ENCODE measurements at places on chromosomes 7 and 10.

DNA sequence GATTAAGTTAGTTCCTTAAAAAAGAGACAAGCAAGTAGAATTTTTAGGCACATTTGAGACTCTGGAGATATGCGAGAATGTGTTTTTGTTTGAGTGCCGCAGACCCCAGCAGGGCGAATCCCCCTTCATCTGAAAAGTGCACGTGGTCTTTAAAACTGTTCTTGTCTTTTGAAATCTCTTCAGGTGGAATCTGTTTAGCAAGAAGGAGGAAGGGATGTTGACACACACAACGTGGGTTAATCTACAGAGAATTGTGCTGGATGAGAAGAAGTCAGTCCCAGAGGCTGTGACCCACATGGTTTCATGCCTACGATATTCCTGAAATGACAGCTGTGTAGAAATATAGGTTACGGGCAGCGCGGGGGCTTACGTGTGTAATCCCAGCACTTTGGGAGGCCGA is 27.1 kb upstream of the ZFAND2A start:
- DNase-seq: no peak

- no peak for DNase-seq
Measured at GRCh38 chr10:68506411-68506810, 20.9 kb downstream of the SLC25A16 start.

- DNase-seq: no peak
Measured at GRCh38 chr10:9043466-9043865, 989.0 kb downstream of the GATA3 start.

- no peak for DNase-seq
Measured at GRCh38 chr10:76395251-76395650, 963.8 kb downstream of the LRMDA start.

GRCh38 chr7:130611218-130611617 is 57.3 kb downstream of the COPG2 start:
- DNase-seq: no peak

- no peak for DNase-seq
Measured at GRCh38 chr10:61825001-61825400, 76.5 kb upstream of the ARID5B start.

DNA sequence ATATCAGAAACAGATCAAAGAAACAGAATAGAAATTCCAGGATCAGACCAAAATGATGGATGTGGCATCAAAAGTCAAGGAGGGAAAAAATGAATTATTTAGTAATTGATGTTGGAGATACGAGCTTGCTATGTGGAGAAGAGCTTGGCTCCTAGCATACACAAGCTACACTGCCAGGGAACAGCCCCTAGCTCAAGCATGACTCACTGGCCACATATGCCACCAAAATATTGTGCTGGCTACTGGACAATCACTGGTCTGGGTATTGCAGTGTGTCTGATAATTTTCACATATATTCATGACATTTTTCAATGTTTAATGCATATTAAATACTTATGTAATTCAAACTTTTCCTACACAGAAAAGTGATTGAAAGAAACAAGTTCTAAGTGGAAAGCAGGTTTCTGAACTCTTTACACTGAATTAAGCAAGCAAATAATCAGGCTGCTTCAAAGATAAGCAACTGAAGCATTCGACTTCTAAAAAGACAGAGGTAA is 59.3 kb downstream of the OAT start:
- no peak for DNase-seq

DNA sequence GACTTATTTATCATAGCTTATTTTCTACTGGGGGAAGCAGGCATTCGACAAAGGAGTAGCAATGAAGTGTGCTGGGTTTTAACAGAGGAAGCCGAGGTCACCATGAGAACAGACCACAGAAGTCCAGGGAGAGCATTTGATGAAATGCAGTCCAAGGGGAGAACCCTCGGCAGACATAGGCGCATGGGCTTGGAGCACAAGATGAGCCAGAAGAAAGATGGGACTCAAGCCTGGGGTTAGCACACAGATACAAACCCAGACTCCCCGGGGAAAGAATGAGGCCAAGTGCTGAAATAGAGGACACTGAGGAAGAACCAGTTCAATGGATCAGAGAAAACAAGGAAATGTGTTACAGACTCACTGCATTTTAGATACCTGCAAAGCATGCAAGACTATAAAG is 209.5 kb downstream of the FAM107B start:
- no peak for DNase-seq

DNA sequence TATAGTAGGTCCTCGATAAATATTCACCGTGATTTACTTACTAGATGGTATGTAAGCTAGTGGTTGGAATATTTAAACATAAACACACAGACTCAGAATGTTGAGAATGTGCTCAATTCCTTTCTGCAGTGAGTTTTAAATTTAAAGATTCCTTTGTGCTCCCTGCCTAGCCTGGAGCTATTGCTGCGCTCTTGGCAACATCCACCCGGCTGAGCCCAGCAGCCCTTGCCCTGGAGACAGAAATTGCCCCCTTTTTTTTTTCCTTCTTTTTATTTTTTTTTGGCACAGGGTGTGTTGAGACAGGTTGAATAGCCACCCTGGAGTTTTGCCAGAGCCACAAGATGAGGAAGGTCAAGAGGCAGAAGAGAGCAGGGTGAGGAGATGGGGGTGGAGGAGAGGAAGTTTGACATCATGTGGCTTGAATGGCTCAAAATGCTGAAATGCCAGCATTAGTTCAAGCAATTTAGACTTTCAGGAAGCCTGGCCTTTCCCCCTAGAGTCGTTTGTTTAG is 180.8 kb downstream of the PRKCQ start:
- DNase-seq: no peak

GRCh38 chr10:117944676-117945447 is 101.9 kb downstream of the RAB11FIP2 start:
- DNase-seq: no peak

DNA sequence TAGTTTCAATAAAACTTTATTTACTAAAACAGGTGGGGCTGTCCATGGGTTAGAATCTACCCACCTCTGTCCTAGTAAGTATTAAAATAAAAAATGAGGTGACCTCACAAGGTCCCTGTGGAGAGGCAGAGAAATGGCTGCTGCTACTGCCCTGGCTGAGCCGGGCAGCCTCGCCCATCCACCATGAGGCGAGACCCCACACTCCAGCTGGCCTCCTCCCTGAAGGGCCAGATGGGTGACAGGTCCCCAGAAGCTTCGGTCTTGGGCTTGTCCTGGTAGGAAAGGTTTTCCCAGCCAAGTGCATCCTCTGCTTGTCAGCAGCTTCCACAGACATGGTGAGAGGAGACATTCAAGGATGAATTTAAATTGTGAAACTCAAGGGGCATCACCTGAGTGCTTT is 565.8 kb downstream of the PTPRN2 start:
- DNase-seq: no peak

DNA sequence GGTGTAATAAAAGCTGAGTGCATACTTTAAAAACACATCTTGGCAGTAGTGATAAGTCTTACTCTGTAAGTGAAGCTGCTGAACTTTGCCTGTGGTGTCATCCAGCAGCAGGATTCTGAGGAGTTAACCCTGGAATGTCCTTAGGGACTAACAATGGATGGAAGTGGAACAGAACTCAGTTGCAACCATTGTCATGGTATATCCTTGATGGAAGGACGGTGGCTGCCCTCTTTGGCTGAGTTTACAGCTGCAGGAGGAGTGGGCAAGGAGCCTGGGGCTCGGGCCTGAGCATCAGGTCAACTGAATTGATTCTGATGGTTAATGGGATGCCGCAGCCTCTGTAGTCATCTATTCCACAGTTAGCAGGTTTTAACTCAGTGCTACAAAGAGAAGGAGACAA is 56.2 kb downstream of the MRC1 start:
- no peak for DNase-seq

DNA sequence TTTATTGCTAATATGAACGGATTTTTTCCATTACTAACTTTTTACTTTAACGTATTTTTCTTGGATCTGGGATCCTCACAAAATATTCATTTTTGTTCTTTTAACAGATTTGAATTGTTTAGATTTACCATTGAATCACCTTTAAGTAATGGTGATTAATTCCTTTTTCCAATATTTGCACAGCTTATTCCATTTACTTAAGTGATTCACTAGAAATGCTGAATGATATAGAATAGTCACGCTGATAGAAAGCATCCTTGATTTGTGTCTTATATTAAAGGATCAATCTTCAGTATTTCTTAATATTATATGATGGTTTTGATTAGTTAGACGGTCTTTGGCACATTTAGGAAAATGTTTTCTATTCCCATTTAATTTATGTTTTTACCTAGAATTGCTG is 116.4 kb upstream of the LRRTM3 start:
- no peak for DNase-seq

- DNase-seq: peak; percentile 30
Measured at GRCh38 chr7:50304129-50304910, at the start of gene IKZF1. IKZF1 (plus strand) TSS chr7:50304716; CDS start chr7:50319062, 14,346 bp downstream.

GRCh38 chr7:69739931-69740431 is 141.7 kb downstream of the AUTS2 start:
- no peak for DNase-seq

- no peak for DNase-seq
Measured at GRCh38 chr7:67045496-67045995, 48.9 kb downstream of the TYW1 start.

DNA sequence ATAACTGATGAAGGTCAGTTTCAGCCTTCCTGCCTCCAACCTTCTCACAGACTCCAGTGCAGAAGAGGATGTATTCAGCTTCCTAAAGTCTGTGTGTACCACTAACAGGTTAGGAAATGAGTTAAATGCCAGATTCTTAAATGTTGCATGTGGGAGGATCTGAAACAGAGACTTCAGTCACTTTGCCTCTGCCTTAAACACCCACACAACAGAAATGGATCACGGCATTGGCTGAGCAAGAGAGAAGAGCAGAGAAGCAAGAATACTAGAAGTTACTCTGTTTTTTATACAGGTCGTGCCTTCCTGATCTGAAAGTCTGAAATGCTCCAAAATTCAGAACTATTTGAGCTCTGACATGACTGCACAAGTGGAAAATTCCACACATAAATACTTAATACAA is 98.9 kb upstream of the ARHGAP21 start:
- no peak for DNase-seq

DNA sequence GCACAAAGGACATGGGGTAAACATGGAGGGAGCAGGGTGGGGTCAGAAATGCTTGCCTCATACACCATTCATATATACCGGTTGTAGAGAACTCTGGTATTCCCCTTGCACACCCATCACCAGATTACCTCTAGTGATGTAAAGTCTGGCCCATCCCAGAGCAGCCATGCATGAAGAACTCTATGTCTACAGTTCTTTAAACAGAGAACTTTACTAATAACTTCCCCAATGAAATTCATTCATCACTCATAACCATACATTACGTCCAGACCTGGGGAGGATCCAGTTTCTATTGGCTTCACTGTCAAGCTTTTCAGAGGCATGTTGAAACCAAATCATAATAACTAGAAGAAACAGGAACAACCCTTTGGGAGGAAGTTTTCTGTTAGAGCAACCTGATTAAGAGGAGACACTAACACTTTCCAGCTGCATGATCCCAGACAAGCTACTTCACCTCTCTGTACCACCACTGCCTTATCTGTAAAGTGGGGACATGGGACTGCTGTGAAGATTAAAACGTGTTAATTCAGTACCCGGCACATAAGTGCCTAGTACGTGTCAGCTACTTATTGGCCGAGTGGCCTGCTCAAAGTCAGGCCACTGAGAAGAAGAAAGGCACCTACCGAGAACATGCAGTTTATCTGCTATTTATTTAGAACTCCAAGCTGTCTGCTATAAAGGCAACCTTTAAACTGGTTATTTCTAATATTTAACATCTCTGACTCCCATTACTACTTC is 59.7 kb downstream of the IGF2BP3 start:
- no peak for DNase-seq

DNA sequence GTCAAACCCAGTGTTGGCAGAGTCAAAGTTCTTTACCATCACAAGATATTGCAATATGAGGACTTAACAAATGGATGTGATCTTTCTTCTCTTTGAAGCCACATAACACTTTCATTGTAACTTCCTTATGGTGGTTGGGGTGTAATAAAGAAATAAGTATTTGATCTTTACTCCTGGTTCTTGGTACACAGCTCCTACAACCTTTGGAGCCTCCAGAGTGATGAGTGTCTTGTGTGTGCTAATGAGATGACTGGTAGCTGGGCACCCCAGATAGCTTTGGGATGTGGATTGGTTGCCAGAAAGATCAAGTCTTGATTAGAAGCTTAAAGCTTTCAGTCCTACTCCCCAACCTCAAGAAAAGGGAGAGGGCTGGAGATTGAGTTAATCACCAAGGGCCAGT is 31.1 kb upstream of the YAE1 start:
- DNase-seq: no peak

DNA sequence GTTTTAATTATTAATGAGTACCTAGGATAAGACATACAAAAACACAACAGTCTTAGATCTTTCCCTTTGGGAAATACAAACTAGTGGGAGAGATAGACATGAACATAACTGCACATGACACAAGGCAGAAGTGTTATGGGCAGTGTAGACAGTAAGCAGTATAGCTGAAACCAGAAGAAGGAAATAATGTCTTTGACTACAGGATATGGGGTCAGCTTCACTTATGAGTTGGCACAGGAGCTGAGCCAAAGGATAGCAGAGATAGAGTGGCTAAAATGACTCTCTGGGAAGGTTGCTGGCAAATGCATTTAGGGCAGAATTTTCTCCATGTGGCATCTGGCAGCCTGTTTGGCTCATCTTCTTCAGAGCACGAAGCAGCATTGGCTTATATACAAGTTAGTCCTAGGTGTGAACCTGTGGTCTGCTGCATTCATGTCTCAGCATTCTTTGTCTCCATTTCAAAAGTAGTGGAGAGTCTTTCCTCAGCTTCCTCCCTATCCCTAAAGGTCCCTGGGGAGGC is 60.3 kb upstream of the FEZF1 start:
- DNase-seq: no peak

GRCh38 chr7:110186334-110186733 is 904.6 kb upstream of the LRRN3 start:
- DNase-seq: no peak

DNA sequence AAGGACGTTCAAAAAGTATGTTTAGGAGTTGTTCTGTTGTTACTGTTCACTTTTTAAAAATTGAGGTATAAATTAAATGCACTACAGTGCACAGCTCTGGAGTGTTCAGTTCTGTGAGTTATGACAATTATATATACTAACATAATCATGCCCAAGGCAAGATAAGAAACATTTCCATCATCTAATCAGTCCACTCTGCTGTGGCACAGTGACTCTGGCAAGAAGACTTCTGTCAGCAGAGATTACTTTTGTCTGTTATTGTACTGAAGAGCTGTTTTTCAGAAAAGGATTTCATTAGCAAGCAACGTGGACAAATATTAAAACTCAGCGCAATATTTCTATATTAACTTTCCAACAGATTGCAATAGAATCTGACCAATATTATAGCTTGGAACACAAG is 32.0 kb downstream of the ICA1 start:
- no peak for DNase-seq

DNA sequence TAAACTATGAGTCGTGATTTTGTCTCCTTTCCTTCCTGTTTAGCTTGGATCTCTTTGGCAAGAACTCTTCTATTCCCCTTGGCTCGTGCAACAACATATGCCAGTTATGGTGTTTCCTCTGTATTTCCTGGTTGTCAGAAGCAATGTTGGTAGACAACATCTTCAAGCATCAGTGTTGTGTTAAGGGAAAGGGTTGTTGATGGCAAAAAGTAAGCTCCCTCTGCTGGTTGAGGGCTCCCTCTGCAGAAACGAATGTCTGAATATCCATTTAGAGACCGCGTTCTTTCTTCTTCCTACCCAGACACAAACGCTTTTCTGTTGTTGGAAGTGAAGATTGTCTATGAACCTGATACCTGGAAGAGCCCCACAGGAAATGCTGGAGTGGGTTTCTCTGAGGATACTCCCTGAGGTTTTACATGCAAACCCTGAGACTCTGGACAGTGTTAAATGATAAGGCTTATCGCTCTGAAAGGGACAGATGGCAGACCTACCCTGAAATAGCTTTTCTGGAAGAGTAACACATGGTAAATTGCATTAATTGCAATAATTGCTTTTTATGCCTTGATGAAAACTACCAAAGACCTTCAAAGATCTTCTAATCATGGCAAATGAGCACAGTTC is 23.5 kb upstream of the C1QL3 start:
- no peak for DNase-seq
